Dermis microvascular lymphatic vessel endothelial cell (primary cell): ENCODE measurements at places on chromosomes 4 and X. TPM values are rescaled to one million over a fixed set of nuclear protein-coding genes. Genes with fewer than 3 reads are reported as not detected.

NPY5R gene
- total RNA-seq = not detected in 2 replicates

CCDC149 gene
- 7.4 and 15.8 TPM in 2 replicates for total RNA-seq

PAGE4 gene
- total RNA-seq = not detected in 2 replicates

FRMD7 gene
- not detected in 2 replicates for total RNA-seq

STK32B gene
- total RNA-seq = 22.5 and 23.1 TPM in 2 replicates

MAGEB18 gene
- total RNA-seq = not detected in 2 replicates

ARHGAP4 gene
- 4.9 and 5.1 TPM in 2 replicates for total RNA-seq

PNMA3 gene
- 0.13 TPM in 1 of 2 replicates, not detected in the other for total RNA-seq

NAT8L gene
- total RNA-seq = under 0.01 TPM in 2 replicates

POU4F2 gene
- not detected in 2 replicates for total RNA-seq

IL1RAPL2 gene
- total RNA-seq = 0.13 TPM in 1 of 2 replicates, not detected in the other

DNA sequence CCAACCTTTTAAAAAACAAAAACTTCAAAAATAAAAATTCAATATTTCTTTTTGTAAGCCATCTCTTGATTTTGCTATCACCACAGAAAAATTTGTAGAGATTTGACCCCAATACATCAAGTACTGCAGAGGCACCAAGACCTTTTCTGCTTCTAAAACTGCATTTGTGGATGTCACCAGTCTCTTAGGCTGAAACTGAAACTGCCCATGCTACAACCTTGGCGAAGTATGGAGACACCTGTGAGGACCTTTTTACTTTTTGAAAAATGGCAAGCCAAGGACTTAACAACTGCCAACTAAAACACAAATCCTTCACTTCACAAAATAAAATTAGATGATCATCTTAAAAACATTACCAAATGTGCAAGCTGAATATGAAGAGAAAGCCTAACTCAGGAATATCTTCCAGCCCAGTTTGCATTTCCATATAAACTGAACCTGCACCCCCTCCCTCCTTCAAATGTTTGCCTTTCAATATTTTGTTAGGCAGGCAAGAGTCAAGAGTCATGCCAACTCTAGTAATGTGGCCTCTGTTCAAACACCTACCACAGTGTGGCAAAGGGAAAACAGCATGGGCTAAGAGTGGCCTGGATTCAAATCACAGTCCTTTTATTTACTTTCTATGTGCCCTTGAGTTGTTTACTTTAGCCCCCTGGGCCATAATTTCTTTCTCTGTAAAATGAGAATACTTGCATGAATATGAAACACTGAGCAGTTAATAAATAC lies 389.4 kb downstream of the OPHN1 start:
- no peak for DNase-seq

DNA sequence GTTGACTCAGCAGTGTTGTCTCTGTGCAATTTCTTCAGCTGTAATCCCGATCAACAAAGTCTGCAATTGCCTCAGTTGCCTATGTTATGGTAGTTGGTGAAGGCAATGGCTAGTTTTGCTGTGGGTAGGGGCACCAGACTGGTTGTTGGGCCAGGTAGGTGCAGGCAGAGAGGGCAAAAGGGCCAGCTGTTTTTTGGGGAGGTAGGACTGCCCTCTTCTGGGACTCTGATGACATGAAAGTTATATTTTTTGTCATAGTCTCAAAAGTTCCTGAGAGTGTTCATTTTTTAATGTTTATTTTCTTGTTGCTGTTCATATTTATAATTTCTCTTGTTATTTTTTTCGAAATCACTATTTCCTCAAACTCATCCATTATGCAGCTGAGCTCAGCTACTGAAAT lies 25.1 kb downstream of the DCAF12L2 start:
- DNase-seq = no peak

DNA sequence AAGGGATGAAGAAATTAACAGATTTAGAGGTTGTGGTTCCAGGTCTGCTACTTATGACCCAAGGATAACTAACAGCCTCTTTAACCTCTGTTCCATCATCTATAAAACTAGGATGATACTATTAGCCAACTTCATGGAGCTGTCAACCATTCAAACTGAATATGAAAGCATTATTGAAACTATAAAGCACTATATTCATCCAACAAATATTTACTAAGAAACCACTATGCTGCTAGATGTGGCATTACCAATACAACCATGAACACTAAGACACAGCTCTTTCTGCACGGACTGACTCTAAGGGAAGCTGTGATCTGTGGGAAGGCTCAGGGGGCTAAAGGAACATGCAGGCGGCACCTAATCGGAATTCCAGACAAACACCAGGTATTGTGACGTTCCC lies 66.0 kb downstream of the APBB2 start:
- no peak for DNase-seq

DNA sequence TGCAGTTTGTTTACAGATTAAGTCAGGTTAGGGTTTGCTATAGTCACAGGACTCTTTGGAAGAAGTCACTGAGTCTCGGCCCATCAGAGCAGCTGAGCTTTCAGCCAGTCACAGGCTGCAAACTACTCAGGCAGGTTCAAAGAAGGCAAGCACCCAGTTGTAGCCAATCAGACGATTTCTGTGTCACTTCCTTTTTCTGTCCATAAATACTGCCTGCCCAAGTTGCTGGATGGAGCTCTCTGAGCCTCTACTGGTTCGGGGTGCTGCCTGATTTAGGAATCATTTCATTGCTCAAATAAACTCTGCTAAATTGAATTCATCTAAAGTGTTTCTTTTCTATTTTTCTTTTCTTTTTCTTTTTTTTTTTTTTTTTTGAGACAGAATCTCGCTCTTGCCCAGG lies 7.3 kb upstream of the SH3BP2 start:
- DNase-seq = no peak

- DNase-seq = no peak
These were observed 51.5 kb downstream of the SLC2A9 start for GRCh38 chr4:9969526-9970398.

- peak; percentile 1 for DNase-seq
These were observed 304.9 kb upstream of the RPS6KA3 start for GRCh38 chrX:20571611-20572010.

DNA sequence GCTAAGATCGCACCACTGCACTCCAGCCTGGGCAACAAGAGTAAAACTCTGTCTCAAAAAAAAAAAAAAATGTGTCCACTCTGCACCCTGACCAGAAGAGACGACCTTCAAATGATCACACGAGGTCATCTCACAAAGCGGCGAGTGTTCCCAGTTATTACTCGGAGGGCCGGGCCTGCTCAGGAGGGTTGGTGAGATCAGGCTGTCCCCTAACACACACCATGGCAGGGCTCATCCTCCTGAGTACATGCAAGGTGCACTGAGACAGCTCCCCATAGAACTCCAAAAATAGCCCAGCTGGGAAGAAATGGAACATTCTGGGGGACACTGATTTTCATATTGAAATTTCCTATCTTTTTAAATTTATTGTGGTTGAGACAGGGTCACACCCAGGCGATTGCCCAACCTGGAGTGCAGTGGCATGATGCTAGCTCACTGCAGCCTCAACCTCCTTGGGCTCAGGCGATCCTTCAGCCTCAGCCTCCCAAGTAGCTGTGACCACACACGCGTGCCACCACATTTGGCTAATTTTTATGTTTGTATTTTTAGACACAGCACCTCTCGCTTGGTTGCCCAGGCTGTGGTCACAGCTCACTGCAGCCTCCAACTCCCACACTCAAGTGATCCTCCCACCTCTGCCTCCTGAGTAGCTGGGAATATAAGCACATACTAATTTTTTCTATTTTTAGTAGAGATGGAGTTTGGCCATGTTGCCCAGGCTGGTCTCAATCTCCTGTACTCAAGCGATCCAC lies 51.5 kb downstream of the DHRSX start:
- DNase-seq = no peak

DNA sequence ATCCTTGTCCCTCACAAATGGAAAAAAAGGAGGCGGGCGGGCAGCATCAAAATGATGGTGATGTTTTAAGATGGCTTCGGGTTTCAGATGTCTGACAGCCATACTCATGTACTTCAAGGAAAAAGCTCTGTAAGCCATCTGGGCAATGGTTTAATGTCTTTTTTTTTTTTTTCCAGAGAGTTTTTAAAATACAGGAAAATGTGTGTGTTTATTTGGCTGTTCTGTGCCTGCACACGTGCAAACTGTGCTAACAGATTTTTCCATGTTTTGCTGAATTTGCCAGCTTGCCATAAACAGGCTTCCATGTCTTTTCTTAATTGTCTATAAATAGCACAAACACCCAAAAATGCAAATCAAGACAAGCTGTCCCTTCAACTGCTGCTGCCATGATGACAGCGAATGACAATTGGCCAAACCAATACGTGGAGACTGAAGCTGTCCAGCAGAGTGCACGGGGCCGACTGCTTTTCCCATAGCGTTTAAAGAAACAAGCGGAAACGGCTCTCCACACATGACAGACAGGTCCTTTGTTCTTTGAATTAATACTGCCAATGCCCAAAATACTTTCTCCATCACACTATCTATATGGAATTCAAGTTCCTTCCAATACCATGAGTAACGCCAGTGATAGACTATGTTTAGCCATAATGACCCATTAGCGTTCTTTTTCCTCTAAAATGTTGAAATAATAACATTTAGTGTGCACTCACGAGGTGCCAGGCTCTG lies 35.7 kb downstream of the AFAP1 start:
- DNase-seq = peak; percentile 90

- no peak for DNase-seq
These were observed 265.4 kb upstream of the ADGRL3 start for GRCh38 chr4:60934566-60935295.

GRCh38 chr4:183675625-183676024 lies 16.5 kb downstream of the TRAPPC11 start:
- DNase-seq = no peak

DNA sequence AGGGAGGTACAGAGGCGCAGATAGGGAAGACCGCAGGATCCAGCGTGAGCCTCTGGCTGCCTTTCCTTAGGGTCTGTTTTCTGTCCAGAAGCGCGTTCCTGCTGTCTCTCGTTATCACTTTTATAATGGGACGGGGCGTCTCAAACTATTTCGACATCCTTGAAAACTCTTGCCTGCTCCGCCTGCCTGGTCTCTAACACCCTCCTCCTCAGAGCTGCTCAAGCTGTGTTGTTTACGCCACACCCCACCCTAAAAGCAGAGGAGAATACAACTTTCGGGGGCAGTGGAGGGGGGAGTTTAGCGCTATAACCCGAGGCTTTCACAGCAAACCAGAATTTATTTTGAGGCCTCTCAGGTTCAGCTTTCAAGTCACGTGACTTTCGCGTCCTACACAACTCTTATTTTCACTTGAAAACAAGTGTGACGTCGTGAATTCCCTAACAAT lies 646 bp upstream of the FAM3A start:
- peak; percentile 57 for DNase-seq

DNA sequence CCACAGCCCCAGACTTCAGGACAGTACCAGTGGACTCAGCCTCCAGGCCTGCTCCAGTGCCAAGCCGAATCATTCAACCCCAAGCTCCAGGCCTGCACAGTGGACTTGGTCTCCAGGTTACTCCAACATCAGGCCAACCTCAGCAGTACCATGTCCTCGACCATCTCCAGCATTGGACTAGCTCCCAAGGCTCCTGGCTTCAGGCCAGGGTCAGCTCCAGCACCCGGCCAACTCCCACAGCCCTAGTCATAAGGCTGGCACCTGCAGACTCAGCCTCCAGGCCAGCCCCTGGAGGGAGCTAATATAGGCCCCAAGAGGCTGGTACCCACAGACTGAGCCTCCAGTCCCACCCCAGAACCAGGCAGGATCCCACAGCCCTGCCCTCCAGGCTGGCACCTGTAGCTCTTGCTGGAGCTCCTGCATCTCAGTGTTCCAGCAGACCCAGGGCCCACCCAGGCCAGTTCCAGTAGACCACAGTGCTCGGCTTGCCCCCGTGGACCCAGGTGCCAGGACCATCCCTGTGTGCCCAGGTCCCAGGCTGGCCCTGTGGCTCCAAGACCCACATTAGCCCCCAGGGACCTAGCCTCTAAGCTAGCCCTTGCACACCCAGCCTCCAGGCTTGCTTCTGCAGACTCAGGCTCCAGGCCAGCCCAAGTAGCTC lies 25.6 kb downstream of the ZMAT1 start:
- no peak for DNase-seq

- DNase-seq = no peak
These were observed 9.7 kb upstream of the PLAC8 start for GRCh38 chr4:83124111-83124780.

GRCh38 chr4:56859841-56860240 lies 38.3 kb upstream of the SPINK2 start:
- no peak for DNase-seq

DNA sequence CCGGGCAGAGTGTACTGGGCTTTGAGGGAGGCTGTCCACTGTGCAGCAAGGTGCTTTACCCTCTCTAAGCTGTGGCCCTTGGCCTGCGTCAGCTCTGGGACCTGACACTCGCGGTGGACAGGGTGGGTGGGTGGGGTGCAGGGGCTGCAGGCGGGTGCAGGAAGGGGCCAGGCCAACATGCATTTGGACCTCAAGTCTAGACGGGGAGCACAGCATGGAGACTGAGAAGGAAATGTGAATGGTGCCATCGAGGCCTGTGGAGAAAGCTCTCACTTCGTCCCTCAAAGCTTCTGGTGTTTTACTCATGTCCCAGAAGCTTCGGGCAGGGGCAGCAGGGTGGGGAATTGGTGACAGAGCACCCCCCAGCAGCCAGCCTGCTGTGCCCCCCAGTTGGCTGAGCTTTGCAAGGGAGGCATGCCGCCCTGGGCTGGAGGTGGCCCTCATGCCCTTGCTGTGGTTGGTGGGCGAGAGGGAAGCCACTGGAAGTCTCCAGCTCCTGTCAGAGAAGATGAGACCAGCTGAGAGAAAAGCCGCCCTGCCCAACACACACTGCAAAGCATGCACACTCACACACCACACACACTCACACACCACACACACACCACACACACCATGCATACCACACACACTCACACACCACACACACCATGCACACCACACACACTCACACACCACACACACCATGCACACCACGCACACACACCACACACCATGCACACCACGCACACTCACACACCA lies 12.3 kb downstream of the PNMA6E start:
- DNase-seq = no peak

- DNase-seq = no peak
These were observed 21.9 kb upstream of the GPR78 start for GRCh38 chr4:8558080-8558960.

- DNase-seq = no peak
These were observed 57.7 kb upstream of the UGT2B7 start for GRCh38 chr4:69038582-69038981.

DNA sequence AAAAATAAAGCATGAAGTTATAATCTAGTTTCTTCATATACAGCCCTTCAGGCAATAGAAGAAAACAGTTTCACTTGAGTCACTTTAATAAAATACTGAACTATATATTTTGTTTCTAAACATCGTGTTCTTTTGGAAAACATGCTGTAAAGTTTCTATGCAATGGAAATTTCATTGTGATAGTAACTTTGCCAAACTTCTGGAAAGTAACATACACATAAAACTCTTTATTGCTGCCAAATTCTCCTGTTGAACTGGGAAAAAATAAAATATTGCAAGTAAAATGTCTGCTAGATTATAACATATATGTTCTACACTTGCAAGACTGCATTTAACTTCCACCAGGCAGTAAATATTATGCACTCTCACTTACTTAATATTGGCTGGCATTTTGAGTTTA lies 635.4 kb downstream of the SPRY1 start:
- DNase-seq = no peak

- DNase-seq = peak; percentile 15
These were observed 201.3 kb upstream of the GNPDA2 start for GRCh38 chr4:44927399-44928380.

GRCh38 chr4:182325848-182326255 lies 82.7 kb downstream of the TENM3 start:
- no peak for DNase-seq
